ENCODE measurements at places on chromosomes 13 and 19.

DNA sequence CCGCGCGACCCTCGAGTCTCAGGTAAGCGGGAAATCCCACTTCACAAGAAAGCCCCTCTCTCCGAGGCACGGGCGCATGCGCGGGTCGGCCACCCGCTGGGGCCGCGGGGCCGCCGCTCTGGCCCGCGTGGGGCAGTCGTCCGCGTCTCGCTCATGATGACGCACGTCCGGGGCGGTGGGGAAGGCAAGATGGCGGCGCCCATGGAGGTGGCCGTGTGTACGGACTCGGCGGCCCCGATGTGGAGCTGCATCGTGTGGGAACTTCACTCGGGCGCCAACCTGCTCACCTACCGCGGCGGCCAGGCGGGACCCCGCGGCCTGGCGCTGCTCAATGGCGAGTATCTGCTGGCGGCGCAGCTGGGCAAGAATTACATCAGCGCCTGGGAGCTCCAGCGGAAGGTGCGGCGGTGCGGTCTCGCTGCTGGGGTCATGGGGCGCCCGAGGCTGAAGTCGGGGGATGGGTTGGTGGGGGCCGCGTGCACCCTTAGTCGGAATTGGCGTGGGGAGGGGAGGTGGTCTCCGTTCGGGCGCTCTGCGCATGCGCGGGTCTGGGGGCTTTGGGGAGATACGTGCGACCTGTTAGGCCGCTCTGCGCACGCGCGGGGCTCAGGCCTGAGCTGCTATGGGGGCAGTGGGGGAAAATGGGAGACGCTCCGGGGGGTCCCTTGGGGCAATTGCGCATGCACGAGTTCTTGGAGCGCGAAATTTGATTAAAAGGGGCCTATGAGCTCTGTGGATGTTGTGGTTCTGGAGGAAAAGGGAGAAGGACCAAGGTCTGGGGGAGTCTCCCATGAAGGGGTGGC is at the start of gene WDR18:
TSS of gene WDR18 (plus strand) at position 181 of the 803 bp plus-strand sequence. CDS start at position 190, 9 bp downstream.
- peak; percentile 83 for DNase-seq

- DNase-seq: no peak
Observed at GRCh38 chr19:33089010-33089409, 8.0 kb downstream of the GPATCH1 start.

GRCh38 chr13:99421271-99421670 is 80.0 kb upstream of the TM9SF2 start:
- no peak for DNase-seq

DNA sequence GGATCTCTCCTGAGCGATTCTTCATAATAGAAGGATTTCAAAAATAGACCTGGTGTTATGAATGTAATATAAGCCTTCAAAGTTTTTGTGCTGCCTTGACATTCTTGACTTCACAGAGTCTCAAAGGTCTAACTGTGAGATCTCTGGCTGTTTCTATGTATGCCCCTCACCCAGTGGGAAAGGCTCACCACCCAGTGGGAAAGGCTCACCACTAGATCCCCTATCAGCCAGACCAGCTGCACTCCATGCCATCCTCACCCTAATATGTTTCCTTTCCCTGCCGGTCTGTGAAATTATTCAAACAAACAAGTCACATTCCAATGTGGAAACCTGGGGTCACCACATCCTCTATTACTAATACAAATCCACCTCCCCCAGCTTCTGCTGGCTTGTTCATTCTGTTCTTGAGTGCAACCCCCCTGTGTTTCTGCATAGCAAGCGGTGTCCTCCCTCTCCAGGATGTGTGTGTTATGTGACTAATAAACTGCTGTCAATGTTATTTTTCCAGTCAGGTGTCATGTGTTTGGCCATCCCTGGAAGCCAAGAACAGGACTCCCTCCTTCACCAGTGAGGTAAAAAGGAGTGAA is 13.8 kb upstream of the SLITRK1 start:
- DNase-seq: no peak

GRCh38 chr13:42334329-42334706 is 62.4 kb downstream of the AKAP11 start:
- no peak for DNase-seq

DNA sequence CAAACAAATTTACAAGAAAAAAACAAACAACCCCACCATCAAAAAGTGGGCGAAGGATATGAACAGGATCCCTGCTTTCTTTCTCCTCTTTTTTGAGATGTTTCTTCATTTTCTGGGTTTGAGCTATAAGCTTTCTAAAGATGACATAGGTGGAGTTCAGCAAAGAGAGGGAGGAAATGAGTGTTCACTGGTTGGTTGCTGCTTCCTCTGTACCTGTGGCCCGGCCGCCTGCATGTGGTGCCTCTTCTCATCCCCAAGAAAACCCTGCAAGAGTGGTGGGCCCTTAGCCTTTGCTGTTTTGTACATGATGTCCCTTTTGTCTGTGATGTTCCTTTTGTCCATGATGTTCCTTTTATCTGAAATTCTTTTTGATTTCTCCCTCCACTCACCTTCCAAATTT is 178.4 kb upstream of the SERP2 start:
- no peak for DNase-seq

- no peak for DNase-seq
Observed at GRCh38 chr13:25992076-25992475, 59.7 kb downstream of the SHISA2 start.

DNA sequence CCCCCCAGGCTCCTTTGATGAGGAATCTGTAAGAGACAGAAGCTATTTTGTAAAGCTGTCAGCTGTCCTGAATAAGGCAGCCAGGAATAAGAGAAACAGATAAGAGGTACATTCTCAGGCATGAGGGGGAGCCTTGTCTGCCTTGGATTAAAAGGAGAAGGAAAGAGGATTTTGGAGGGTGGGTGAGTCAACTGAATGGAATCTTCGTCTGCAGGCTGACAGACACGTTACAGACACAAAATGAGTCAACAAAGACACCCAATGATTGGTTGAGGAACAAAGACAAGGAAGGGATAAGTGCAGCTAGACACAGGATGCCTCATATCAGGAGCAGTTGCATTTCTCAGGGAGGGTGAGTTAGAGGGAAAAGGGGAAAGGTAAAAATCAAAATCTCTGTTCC is 162.5 kb downstream of the OLFM4 start:
- no peak for DNase-seq

- no peak for DNase-seq
Observed at GRCh38 chr19:8452446-8453123, 7.8 kb downstream of the HNRNPM start.

GRCh38 chr13:59991395-59991794 is 172.3 kb downstream of the DIAPH3 start:
- DNase-seq: no peak

- DNase-seq: no peak
Observed at GRCh38 chr19:7461841-7462629, 26.8 kb downstream of the PEX11G start.
